Stimulated activated CD4-positive, alpha-beta T cell treated with anti-CD3 and anti-CD28 coated beads, Interleukin-15, amount 100 ng/mL, for 48 hours (primary cell): ENCODE measurements at places on chromosomes 5 and 9.
A peak's percentile ranks its signal among the peaks of the same experiment; 100 is the strongest.

- no peak for DNase-seq
Measured at GRCh38 chr9:73079326-73079725, 72.3 kb upstream of the ANXA1 start.

GRCh38 chr9:88936132-88936531, 55.1 kb upstream of the S1PR3 start:
- no peak for DNase-seq

- no peak for DNase-seq
Measured at GRCh38 chr5:84290161-84290560, 94.5 kb downstream of the EDIL3 start.

DNA sequence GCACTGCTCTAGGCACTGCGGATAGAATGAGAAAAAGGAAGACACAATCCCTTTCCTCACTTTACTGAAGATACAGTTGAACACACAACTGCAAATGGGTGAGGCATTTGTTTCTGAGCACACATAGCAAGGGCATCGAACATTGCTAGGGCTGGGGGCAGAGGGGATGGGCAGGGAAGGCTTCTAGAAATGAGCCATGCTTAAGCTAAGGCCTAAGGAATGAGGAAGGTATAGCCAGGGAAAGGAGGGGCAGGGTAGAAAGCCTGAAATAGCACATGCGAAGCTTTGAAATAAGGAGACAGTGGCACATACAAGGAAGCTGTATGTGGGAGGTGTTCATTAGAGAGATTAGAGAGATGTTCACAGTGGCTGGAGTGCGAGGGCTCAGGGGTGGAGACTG, 92.7 kb downstream of the KIF4B start:
- DNase-seq, result no peak

- no peak for DNase-seq
Measured at GRCh38 chr5:172486912-172487311, 32.6 kb upstream of the SH3PXD2B start.

DNA sequence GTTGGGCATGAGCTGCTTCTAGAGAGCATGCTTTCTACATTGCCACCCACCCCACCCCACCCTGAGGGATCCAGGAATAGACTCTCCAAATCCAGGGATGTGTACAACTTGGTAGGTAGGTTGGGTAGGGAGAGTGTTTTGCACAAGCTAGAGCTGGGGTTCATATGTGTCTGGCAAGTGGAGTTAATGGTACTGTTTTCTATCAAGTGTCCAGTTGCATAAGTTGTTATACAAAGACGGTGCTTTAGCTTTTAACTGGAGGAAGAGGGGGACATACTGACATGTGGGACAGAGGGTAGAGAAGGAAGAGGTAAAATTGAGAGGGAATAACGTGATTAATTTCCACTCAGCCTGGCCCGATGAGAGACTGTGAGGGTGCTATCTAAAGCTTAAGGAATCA, 51.0 kb upstream of the TNC start:
- DNase-seq, result no peak

- no peak for DNase-seq
Measured at GRCh38 chr9:121688146-121688680, 36.8 kb downstream of the DAB2IP start.

- no peak for DNase-seq
Measured at GRCh38 chr5:140194662-140195061, 19.7 kb downstream of the CYSTM1 start.

DNA sequence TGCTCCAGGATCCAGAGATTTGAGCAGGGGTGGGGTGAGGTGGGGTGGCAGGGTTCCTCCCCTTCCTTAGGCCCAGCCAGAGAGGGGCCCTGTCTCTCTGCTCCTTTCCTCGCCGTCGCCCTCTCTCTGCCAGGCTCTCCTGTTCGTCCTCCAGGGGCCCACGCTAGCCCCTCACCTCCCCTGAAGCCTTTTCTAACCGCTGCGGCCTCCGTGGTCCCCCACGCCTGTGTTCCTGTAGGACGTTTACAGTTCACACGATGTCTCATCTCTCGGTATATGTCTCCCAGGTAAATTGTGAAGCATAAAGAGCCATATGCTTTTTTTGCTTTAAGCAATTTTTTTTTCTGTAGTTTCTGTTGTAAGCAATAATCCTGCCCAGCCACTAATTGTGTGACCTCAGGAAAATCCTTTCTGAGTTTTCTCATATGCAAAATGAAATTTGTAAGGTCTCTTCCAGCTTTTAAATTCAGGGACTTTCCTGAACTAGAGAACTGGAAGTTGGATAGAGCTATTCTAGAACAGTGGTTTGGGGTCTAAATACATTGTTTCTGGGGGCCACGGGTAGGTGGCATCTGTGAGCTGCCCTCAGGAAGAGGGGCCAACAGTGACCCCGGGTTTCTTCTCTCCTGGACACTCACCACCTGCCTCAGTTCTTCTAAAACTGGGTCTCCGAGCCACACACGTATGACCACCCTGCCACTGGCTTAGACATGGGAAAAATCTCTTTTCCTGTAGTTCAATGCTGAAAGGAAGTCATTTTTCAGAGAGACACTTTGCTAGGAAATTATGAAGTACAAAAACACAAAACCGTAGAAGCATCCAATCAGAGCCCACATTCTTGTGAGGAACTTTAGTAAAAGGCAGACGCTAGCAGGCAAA, 50.2 kb upstream of the ZNF366 start:
- no peak for DNase-seq

- no peak for DNase-seq
Measured at GRCh38 chr9:126894052-126894603, 20.5 kb upstream of the RALGPS1 start.

DNA sequence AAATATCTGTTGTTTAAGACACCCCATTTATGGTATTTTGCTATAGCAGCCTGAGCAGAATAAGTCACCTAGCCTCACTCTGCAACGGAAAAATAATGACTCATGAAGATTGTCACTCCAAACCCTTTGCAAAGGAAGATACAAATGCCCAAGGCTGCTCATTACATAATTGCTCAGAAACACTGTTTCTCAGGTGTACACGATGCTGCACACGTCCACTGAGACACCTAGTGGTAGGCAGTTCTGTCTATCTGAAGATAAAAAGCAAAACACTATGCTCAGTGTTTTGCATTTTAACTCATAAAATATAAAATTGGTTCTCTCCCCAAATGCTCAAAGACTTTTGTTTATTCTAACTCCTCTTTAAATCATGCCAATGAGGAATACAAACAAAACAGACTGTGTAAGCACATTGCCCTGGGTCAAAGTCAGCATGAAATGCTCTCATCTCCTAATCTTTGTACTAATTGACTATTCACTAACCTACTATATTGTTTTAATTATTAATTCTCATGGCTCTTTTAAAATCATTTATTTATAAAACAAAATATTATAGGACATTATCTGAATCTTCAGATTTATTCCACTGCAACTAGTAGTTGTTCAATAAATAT, 7.7 kb upstream of the TSLP start:
- no peak for DNase-seq

GRCh38 chr9:37311938-37312708, 110.4 kb upstream of the GRHPR start:
- no peak for DNase-seq

DNA sequence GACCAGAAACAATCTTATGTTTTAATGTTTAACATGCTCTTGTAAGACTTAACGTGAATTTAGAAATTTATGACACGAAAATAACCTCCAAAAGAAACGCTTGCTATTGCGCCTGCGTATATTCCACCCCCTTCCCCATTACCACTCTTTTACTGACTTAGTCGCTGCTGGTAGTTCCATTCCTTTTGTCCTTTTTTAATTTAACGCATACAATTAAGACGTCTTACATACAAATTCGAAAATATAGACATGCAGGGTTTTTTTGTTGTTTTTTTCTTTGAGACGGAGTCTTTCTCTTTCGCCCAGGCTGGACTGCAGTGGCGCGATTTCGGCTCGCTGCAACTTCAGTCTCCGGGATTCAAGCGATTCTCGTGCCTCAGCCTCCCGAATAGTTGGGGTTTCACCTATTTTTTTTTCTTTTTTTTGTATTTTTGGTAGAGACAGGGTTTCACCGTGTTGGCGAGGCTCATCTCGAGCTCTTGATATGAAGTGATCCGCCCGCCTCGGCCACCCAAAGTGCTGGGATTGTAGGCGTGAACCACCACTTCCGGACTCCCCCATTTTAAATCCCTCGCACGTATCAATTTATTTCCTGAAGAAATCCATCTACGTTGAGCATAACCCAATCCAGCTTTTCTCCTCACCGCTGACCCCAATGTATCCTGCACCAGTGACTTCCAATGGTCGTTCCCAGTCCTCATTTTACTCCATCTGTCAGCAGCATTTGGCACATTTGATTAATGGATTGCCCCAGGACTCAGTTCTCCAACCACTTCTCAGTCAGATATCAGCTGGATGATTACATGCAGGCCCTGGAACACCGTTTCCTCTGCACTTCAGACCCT, 684 bp upstream of the MED7 start:
- DNase-seq, result peak; percentile 50

GRCh38 chr5:116575326-116576052, 866 bp upstream of the SEMA6A start:
- DNase-seq, result no peak

DNA sequence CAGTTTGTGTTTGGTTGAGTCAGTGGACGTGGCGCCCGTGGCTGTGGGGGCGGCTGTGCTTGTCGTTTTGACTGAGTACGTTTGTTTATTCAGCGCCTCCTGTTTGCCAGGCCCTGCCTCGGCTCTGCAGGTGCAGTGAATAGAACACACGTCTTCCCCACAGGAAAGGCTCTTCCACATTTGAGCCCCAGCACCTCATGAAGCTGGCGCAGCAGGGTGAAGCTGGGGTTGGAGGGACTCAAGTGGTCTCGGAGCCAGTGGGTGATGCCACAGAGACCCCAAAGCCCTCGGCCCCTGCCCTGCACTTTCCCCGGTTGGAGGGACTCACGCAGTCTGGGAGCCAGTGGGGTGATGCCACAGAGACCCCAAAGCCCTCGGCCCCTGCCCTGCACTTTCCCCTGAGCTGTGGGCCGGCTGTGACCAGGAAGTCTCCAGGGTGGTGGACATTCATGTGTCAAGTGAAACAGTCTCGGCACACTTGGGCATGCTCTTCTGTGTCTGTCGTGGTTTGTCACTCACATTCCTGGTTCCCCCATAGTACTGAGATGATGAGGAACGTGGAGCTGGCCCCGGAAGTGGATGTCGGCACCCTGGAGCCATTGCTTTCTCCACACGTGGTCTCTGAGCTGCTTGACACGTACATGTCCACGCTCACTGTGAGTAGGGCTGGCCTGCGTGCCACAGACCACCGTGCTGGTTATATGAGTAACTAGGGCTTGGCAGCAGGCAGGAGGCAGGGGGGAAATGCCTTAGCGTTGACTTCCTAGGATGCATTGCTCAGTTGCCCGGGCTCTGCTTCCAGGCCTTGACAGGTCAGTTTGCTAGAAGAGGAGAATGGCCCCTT, 13.6 kb downstream of the EXOC3 start:
- DNase-seq, result no peak

GRCh38 chr5:139645430-139645871, 2.7 kb upstream of the CXXC5 start:
- DNase-seq, result no peak

DNA sequence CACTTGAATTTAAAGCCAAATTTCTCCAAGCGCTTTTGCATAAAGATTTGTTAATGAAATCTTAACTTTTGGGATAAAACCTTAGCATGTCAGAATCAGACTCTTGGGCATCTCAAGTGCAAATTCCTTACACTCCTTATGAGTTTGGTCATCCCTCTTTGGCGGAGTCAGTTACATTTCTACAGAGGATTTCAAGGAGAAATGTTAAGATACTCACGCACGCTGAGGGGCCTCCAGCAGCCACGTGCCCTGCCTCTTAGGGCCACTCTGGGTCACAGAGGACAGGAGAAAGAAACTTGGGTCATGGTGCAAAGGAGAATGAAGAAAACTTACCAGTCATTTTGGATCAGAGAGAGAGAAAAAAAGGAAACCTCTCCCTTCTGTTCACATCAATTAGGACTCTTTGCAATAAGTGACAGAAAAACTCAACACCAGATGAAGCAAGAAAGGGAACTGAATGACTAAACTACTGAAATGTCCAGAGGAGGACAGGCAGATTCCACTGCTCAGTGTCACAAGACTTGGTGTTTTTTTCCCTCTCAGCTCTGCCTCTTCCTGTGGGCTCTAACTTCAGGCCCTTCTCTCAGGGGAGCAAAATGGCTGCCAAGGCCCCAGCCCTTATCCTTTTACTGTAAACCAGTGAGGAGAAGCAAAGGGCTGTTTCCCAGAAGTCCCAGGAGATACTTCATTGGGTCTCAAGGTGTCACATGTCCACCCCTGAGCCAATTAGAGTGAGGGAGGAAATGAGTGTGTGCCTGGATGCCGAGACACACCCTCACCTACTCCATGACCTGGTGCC, 63.3 kb upstream of the NFIL3 start:
- no peak for DNase-seq

DNA sequence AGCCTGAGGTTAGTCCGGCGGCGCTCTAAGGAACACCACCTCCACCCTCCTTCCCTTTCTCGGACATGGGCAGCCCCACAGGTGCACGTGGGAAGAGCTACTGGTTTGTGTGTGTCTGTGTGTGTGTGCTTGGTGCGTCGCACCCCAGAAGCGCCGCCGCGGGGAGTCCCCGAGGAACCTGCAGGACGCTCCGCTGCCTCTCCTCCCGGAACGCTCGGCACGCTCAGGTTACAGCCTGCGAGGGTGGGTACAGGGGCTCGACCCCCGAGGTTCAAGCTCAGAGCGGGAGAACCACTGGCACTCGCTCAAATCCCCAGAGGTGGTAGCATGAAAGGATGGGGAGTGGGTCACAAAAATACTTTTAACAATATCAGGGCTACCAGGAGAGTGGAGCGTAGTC, 2.0 kb downstream of the ASTN2 start:
- DNase-seq, result no peak

DNA sequence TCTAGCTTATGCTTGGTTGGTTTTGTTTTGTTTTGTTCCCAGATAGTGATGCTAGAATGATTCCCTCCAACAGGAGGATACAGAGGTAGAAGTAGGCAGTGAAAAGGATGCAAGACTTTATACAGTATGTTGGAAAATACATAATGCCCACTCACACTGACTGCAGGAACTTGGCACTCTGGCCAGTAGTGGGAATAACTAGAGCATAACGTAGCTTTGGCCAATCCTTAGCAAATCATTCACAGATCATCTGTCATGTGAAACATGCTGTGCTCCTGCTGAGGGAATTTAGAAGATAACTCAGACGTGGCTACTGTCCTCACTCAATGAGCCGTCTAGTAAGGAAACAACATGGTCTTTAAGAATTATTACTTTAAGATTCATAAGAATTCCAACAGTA, 13.5 kb downstream of the CFAP90 start:
- no peak for DNase-seq

GRCh38 chr9:127358023-127358535, 38.9 kb upstream of the SLC2A8 start:
- DNase-seq, result no peak
